ENCODE measurements at places on chromosomes 2 and 18.

- DNase-seq: no peak
These were observed 36.5 kb upstream of the STAT4 start for GRCh38 chr2:191187105-191187829.

DNA sequence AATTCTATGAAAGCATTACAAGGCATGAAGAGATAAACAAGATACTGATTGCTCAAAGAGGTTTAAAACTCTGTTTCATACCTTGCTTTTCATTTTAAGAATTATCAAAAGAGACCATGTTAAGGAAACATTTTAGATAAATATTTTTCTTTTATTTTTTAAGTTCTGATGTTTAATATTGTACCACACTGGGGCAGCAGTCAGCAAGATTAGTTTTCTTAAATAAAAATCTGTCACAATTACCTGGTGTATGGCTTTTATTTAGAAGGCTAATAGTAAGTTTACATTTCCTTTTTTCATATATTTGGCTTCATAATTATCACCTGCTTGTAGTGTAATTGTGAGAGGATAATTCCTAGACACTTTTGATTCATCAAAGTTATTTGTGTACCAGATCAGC lies 46.4 kb downstream of the ZNF804A start:
- no peak for DNase-seq

DNA sequence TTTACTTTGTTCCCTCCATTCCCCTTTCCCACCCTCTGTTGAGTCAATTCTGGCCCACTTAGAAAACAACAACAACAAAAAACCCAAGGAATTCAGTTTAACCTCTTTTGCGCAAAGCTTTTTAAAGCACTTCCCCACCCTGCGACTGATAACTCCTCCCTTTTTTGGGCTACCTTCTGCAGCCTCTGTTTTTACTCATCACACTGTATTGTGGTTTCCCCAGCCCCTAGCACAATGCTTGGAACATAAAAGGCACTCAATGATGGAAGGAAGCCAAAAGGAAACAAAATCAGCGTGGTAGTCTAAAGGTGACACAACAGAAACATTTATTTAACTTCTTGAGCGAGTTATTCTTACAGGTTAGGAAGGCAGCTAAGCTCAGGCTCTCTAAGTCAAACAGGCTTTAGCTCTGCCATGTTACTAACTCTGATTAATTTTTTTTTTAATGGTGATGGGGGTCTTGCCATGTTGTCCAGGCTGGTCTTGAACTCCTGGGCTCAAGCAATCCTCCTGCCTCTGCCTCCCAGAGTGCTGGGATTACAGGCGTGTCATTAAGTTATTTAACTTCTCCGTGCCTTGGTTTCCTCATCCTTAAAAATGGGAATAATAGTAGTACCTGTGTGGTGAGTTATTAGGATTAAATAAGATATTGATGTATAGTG lies 1.3 kb downstream of the CEP68 start:
- DNase-seq: no peak

GRCh38 chr2:165815299-165816141 lies 21.5 kb upstream of the GALNT3 start:
- no peak for DNase-seq

Measured in H1 (cell line).